ENCODE measurements at places on chromosomes 12 and 14. TPM values are rescaled to one million over a fixed set of nuclear protein-coding genes. Genes with fewer than 3 reads are reported as not detected.

The GLIPR1L1 gene
- total RNA-seq = not detected

The OR6C75 gene
- not detected for total RNA-seq

The OR5AU1 gene
- not detected for total RNA-seq

The ASIC1 gene
- total RNA-seq = 4.8 TPM

The CLEC2B gene
- total RNA-seq = under 0.01 TPM

The BCL11B gene
- 0.30 TPM for total RNA-seq

The DGKA gene
- 84.2 TPM for total RNA-seq

The ACOT6 gene
- total RNA-seq = not detected

The TTC9 gene
- under 0.01 TPM for total RNA-seq

The SERPINA4 gene
- total RNA-seq = not detected

The GSG1 gene
- not detected for total RNA-seq

The ESR2 gene
- total RNA-seq = under 0.01 TPM

The PLBD1 gene
- 1.2 TPM for total RNA-seq

The DEPDC4 gene
- total RNA-seq = 0.65 TPM

The PCED1B gene
- total RNA-seq = 1.5 TPM

All from smooth muscle cell of the umbilical artery (primary cell).